ENCODE measurements at places on chromosomes 1 and 21. TPM values are rescaled to one million over a fixed set of nuclear protein-coding genes. Genes with fewer than 3 reads are reported as not detected.

DNA sequence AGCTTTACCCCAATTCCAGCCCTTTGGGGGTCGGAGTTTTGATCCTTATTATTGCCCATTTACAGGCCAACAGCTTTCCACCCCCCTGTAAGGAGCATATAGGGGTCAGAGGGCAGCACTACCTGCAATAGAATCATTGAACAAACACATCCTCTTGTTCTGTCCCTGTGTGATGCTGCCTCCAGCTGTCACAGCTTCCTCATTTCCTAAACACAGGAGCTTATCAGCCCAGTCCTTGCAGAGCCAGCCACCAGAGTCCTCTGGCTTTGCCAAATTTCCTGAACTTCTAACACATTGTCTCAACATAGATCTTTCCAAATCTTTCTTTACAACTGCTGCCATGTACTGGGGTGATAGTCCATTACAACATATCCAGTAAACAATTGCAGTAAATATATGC is 32.8 kb upstream of the PTBP2 start:
- DNase-seq = no peak

ZNF683 gene
- total RNA-seq = 0.48 TPM

- peak; percentile 14 for DNase-seq
Measured at GRCh38 chr1:203091761-203092330, 6.0 kb upstream of the MYOG start.

- DNase-seq = no peak
Measured at GRCh38 chr1:11272544-11272831, 510 bp upstream of the UBIAD1 start.

GRCh38 chr1:55285834-55286233 is 70.7 kb upstream of the USP24 start:
- no peak for DNase-seq

All from breast epithelium (tissue), 4 donors.